Fibroblast of skin of abdomen (primary cell): ENCODE measurements at places on chromosomes 5 and 9.

- no peak for DNase-seq
These were observed 13.6 kb downstream of the OTULINL start for GRCh38 chr5:14595189-14595588.

- no peak for DNase-seq
These were observed 20.5 kb downstream of the MVB12B start for GRCh38 chr9:126347093-126347492.

DNA sequence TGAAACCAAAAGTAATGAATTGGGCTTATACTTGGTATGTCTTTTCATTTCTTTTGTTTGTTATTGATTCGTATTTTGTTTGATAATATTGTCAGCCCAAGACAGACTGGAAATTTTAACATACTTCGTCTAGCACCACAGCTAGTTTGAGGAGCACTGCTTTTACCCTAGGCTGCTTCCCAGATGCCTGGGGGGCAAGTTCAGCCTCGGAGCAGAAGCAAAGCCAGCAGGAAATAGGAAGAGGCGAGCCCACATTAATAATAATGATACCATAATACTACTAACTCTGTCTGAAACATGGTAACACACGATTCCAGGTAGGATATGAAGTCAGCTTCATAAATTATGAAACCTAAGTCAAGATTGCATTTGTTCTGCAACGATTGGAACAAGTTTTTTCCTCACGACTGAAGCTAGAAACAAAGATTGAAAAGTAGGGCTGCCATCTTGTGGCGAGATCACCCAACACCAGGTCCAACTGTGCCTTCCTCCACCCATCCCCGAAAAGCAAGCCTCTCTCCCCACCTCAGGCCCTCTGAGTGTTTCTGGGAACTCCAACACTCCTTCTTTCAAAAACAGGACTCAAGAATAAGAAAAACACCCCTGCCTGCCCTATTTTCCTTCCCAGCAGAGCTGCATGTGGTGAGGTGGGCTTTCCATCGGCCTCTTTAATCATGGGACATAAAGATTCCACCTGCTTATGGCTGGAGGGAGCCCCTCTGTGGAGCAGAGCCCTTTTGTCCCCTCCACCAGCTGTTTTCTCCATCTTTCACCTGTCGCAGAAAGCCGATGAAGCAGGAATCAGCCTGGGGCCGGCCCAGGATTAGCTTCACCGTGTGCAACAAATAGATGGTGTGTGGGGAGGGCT is 236.4 kb downstream of the CAAP1 start:
- DNase-seq = peak; percentile 13

DNA sequence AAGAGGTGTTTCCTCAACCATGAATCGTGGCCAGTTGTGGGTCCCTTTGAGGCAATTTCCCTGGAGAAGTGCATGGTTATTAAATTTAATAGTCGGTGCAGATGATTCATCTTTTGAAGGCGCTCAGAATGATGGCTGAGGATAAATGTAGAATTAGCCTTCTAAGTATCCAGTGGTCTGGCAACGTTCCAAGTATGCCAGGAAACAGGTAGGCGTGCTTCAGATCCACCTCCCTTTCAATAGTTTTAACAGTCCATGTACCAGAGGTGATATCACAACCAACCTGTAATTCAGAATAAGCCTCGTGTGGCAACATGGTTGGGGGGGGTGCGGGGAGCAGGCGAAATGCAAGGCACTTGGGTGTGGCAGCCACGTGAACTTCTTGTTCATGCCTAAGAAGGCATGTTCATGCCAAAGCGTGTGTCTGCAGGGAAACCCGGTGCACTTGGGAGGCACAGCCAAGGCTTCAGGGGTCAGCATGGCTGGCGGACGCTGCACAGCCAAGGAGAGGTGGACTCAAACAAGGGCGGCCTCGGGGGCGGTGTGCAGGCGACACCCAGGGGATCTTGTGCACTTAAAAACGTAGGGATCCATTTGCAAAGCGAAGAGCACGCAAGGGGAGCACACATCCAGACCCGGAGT is 5.2 kb upstream of the NKD2 start:
- no peak for DNase-seq

GRCh38 chr9:16516891-16517290 is 353.6 kb downstream of the BNC2 start:
- peak; percentile 77 for DNase-seq

GRCh38 chr9:70052768-70053167 is 9.1 kb downstream of the MAMDC2 start:
- no peak for DNase-seq

GRCh38 chr5:57172466-57173318 is 1.2 kb upstream of the GPBP1 start:
- no peak for DNase-seq

- no peak for DNase-seq
These were observed 479.4 kb downstream of the RASEF start for GRCh38 chr9:82583524-82583923.

DNA sequence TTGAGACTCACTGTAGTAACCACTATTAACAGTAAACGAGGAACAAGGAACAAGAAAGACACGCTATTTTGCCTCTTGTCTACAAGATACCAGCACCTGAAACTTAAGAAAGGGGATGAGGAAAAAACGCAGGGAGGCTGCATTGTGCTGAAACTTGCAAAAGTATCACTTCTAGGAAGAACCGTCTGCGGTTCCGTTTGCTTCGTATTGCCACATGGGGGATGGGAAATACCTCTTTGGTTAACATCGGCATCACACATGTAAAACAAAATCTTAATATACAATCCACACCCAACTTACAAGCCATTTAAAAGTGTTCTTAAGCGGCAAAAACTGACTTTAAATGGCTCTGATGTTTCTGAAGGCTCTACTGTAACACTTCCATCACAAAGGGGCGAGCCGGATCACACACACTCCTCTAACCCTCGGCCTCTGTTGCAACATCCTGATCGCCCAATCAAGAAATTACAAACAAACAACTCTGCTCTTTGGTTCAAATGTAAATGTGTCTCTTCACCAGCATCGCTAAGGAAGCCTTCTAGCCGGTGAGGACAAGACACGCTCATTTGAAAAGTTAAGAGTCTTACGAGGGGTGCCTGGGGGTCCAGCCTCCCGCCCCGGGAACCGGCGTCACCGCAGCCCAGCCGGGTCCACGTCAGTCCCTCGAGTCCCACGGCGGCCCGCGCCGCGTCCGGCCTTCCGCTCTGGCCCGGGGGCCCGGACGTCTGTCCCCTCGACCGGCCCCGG is 621 bp downstream of the SEC16A start:
- peak; percentile 20 for DNase-seq

GRCh38 chr5:93954421-93955069 is 213.1 kb upstream of the POU5F2 start:
- no peak for DNase-seq

DNA sequence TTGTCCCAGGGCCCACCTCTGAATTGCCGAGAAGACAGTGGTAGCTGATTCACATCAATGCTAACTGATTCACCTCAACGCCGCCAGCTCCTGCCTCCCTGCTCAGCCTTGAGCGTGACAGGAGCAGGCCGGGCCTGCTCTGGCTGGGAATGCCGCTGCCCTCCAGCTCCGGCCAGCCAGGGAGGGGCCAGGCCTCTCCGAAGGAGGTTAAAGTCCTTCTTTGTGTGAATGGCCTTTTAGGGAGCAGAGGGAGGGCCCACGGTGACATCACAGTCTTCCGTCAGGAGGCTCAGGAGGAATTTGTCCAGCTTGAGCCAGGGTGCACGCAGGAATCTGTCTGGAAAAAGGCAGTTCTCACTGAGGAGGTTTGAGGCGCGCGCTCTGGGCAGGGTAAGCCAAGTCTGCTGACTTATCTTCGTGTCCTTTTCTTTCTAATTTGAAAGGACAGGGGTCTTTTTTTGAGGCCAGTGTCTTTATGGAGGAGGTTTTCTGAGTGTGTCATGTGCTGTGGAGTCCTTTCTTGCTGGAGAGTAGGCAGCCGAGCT is 82.7 kb downstream of the C9orf152 start:
- DNase-seq = peak; percentile 82

GRCh38 chr5:123754908-123755307 is 242.9 kb downstream of the CSNK1G3 start:
- peak; percentile 39 for DNase-seq

DNA sequence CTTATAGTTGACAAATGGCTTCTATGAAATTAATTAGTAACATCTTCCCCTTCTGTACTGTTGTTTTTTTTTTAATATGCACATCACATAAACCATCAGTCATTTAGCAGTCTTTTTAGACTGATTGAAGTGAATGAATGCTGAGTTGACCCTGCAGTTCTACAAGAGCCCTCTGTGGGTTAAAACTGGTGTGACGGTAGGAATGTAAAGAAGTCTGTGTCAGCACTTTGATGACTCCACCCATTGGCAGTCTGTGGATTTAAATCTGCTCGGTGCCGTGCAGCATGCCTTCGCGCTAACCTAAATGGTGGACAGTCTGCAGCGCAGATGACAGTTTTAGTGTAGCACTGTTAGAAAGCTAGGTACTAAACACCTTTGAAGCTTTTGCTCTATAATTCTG is 3.1 kb downstream of the GTF3C4 start:
- peak; percentile 81 for DNase-seq

GRCh38 chr9:110814159-110814558 is 145.6 kb downstream of the MUSK start:
- DNase-seq = no peak

GRCh38 chr5:157150995-157151394 is 8.3 kb upstream of the MED7 start:
- no peak for DNase-seq

DNA sequence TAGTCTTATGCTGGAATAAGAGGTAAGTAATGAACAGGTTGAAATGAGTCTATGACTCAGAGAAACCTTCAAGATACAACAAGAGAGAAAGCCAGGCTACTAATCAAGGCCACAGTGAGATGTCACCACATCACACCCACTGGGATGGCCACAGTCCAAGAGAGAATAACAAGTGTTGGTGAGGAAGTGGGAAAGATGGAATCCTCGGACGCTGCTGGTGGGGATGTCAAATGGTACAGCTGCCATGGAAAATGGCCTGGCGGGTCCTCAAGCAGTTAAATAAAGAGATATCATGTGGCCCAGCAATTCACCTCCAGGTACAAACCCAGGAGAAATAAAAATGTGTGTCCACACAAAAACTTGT is 41.9 kb upstream of the NEURL1B start:
- no peak for DNase-seq

- DNase-seq = no peak
These were observed 35.9 kb upstream of the TESK1 start for GRCh38 chr9:35569206-35569605.

DNA sequence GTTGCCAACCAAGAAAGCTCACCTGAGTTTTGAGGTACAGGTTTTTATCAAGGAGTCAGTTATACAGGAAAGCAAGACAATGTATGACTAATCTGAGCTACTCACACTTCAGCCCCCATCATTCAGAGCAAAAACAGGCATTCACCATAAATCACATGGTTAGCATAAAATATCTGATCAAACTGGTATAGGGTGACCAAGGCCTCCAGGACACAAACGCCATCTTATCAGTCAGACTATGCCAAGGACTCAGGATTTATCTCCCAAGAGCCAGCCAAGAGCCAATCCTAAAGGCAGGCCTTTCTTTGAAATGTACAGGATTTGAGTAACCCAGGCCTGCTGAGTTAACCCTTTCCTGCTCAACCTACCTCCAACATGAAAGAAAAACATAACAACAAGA is 313.0 kb upstream of the NREP start:
- no peak for DNase-seq

GRCh38 chr9:35828716-35829083 is at the start of gene FAM221B:
Gene FAM221B (minus strand): TSS chr9:35828732. CDS start chr9:35826161, 2,571 bp downstream.
- DNase-seq = no peak

- no peak for DNase-seq
These were observed 308.9 kb downstream of the NR2F1-AS1 start for GRCh38 chr5:93272108-93272507.

GRCh38 chr9:6413365-6414246 is 607 bp downstream of the UHRF2 start:
- DNase-seq = peak; percentile 5

DNA sequence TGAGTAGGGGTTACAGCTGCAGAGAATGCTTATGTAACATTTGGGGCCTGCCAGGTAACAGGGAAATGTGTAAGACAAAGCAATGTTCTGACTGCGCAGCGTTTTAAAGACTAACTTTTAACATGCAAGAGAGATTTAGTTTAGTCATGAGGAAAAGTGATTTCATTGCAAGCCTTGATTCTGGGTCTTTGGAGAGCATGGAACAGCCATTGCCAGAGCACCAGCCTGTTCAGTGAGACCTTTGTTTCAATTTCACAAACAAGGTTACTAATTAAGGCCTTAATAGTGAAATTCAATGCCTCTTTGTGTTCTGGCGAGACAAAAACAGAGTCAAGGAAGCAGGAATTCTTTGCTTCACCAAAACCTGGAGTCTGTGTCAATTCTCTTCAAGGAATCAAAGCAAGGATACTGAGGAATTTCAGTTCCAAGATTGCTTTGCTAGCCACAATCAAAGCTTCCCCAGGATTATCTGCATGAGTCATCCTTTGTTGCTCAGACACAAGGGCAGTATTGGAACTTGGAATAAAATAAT is 14.4 kb downstream of the CKMT2 start:
- DNase-seq = peak; percentile 66

DNA sequence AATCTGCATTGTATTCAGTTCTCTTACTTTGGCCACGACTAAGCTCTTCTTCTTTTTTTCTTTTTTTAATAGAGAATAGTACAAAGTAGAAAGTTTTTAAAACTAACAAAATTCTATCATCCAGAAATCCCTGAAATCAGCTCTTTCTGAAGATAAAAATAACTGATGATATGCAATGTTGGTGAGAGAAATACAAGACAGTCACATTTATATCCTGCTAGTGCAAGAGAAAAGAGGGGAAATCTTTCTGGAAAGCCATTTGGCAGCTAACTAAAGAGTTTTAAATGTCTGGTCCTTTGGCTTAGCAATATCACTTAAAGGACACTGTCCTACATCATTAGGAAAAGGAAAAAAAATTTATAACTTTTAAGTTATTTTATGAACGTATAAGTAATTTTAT is 27.0 kb upstream of the FREM1 start:
- no peak for DNase-seq

- DNase-seq = peak; percentile 10
These were observed 43.9 kb downstream of the ZNF608 start for GRCh38 chr5:124702525-124702924.

DNA sequence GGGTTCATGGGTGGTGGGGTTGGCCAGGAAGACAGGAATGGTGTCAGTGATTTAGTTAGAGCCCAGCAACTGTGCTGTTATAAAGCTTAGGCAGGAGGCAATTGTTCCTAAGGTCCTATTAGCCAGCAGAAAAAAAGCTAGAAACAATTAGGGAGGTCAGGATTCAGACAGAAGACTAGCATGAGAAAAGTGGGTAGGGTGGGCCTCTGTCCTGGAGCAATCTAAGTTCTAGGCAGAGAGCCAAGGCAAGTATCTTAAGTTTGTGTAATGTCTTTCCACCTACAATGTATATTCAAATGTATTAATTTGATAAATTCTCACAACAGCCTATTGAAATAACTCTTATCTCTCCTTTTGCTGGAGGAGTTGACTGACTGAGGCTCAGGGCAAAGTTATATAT is 6.1 kb upstream of the ZFAND5 start:
- no peak for DNase-seq
